H54 (cell line): ENCODE measurements at places on chromosomes 1 and 21.

- DNase-seq, result no peak
Measured at GRCh38 chr1:228996281-228996680, 261.0 kb downstream of the RHOU start.

DNA sequence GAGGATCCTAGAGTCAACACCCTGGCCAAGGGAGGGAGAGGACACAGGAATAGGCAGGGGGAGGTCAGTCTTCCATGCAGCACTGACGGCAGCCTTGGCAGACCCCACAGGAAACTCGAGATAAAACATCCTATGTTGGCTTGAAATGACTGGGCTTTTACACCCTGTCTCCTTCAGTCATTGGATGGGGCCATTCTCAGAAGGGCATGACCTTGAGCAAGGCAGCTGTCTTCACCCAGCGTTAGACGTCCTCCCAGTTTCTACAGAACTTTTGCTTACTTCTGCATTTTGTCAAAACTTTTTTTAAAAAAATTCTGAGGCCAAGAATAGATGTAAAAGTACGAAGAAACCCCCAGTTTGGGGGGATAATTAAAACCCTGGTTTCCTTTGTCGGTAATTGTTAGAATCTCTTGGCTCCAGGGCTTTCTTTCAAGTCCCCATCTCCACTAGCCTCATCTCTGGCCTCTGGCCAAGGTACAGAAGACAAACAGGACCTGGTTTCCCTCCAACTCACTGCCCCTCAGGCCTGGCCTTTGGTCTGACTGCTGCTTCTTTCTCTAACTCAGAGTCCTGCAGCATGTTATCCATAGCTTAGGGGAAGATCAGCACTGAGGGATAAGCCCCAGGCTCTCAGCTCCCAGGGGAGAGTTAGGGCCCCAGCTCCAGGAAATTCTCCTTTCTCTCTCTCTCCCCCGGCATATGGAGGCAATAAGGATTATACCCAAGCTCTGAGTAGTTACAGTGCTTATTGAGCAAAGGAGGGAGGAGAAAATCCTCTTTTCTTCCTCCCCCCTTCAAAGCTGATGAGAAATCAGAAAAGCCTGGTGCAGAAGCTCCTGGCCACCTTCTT, 51.6 kb upstream of the KCND3 start:
- no peak for DNase-seq

DNA sequence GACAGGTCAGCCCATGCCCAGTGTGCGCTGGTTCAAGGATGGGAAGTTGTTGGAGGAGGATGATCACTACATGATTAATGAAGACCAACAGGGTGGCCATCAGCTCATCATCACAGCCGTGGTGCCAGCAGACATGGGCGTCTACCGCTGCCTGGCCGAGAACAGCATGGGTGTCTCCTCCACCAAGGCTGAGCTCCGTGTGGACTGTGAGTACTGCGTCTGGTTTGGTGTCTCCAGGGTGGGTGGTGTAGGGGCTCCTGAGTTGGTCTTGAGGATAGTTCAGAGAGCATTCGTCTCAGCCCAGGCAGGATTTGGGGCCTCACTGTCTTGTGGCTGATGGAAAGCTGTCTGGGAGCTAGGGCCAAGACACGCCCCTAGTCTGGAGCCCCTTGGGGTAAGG, 83.2 kb downstream of the TRIM11 start:
- DNase-seq, result no peak

DNA sequence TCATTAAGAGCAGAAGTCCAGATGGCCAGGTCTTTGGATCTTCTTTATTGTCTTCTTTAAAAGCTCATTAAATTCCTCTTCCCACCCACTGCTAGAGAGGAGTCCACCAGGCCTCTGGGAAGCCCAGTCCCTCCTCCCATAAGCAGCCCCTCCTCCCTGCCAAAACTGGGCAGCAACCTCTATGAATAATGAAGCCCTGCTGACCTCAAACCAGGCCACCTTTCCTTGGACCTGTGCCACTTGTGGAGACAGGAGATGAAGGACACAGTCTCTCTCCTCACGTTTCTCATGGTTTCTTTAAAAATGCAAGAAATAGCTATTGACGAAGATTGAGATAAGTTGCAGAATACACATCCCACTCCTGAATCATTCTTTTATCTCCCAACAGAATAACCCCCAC, 112.8 kb downstream of the EDEM3 start:
- no peak for DNase-seq

- DNase-seq, result no peak
Measured at GRCh38 chr1:176989023-176989422, 175.5 kb downstream of the ASTN1 start.

GRCh38 chr1:53348486-53349368, 20.9 kb upstream of the LRP8 start:
- no peak for DNase-seq

DNA sequence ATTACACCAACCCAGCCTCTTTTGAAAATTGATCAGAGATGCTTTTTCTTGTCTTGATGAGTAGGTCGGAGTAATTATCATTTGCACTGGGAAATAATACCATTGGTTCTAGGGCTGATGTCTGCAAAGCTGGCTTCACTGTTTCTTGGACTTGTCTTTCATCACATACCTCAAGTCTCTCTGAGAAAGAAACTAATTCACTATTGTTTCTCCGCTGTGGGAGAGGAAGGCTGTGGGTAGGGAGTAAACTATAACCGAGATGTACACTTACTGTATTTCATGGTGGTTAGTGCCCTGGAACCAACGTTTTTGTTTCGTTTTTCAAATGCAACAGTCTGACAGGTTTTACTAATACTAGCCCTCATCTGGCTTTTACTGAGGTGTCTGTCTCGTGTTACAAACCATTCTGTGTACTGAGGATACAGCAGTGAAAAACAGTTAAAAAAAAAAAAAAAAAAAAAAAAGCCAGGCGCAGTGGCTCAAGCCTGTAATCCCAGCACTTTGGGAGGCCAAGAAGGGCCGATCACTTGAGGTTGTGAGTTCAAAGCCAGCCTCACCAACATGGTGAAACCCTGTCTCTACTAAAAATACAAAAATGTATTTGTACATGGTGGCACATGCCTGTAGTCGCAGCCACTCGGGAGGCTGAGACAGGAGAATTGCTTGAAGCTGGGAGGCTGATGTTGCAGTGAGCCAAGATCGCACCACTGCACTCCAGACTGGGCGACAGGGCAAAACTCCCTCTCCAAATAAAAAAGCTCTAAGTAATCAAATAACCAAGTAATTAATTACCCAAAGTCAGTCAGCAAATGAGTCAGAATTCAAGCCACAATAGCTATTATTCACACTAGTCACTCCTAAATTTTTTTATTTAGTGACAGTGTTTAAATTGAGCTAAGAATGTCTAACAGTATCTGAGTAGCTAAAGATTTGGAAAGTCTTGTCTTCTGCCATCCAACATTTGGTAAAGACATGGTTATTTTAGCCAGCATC, 23.3 kb downstream of the TOMM20 start:
- no peak for DNase-seq

GRCh38 chr1:36351227-36351977, 28.0 kb upstream of the EVA1B start:
- DNase-seq, result peak; percentile 75

DNA sequence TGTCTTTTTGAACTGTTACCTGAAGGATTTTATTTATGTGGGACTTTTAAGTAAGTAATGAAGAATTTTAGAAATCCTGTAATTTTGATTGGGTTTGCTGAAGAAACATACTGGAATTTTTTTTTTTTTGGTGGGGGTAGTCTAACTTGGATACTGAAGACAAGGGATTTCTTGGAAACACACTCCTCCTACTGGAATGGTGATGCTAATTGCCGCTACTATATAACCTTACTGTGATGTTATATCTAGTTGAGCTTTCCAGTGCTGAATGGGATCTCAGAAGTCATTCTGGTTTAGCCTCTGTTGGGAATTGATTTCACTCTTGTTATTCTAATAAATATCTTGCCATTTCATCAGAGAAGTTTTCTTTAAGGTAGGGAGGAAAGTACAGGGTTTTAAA, 8.4 kb downstream of the PPP2R5A start:
- DNase-seq, result no peak

GRCh38 chr1:28582248-28582615, 9.8 kb upstream of the RAB42 start:
- no peak for DNase-seq

DNA sequence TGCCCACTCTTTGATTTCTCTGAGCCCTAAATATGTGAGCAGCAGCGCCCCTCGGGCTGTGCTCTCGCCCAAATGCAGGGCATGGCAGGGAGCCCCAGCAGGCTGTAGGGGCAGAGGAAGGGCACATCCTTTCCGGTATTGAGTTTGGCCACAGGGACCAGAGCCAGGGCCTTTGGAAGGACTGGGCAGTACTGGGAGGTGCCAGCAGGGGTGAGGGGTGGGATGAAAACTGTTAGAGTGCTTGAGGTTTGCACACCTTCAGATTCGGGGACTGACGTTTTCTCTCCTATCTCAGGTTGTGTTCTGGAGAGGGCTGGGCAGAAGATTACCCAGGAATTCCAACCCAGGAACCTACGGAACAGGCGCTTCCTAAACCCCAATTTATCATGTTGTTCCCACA, 2.2 kb upstream of the ATP1A2 start:
- DNase-seq, result no peak

- no peak for DNase-seq
Measured at GRCh38 chr1:156901966-156902915, 8.7 kb downstream of the PEAR1 start.

GRCh38 chr1:209657140-209657879, 5.1 kb upstream of the LAMB3 start:
- DNase-seq, result peak; percentile 81

GRCh38 chr1:205842229-205842628, 7.7 kb downstream of the PM20D1 start:
- DNase-seq, result no peak

DNA sequence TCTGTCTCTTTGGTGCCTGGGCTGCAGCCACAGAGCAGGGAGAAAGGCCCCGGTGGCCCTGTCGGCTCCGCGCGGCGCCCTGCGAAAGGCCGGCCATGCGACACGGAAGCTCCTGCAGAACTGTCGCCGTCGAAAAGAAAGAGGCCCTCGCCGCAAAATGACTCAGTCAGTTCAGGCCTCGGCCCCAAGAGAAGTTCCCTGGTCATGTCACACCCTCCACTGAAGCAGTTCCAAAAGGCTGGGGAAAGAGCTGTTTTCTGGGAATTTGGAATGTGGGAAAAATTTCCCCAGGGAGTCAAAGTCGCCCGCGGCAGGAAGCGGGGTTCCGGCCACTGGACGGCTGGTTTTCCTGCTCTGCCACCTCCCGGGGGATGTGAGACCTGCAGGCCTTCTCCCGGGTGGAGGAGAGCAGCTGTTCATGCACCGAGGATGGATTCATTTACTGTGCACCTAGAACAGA, 115.8 kb upstream of the ZNF678 start:
- DNase-seq, result no peak

- no peak for DNase-seq
Measured at GRCh38 chr21:32994305-32994704, 31.4 kb upstream of the OLIG2 start.

DNA sequence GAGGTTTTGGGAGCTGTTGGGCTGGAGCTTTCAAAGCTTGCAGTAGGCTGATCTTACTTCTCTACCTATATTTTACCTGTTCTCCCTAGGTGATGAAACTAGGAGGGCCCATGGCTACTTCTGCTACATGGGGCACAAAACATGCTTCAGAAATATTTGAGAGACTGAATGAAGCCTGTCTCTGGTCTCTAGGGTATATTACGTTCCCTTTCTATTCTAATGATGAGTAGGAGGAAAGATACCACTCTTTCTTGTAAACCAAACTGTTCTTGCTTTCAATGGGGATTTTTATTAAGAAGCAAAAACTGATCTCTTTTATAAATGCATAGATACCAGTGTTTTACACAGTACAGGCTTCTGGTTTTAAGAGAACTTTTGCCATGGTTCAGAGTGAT, 103.1 kb downstream of the GALNT2 start:
- DNase-seq, result no peak

GRCh38 chr1:236052232-236052993, 12.5 kb downstream of the NID1 start:
- DNase-seq, result no peak

GRCh38 chr1:214397497-214397896, 116.5 kb downstream of the SMYD2 start:
- no peak for DNase-seq

DNA sequence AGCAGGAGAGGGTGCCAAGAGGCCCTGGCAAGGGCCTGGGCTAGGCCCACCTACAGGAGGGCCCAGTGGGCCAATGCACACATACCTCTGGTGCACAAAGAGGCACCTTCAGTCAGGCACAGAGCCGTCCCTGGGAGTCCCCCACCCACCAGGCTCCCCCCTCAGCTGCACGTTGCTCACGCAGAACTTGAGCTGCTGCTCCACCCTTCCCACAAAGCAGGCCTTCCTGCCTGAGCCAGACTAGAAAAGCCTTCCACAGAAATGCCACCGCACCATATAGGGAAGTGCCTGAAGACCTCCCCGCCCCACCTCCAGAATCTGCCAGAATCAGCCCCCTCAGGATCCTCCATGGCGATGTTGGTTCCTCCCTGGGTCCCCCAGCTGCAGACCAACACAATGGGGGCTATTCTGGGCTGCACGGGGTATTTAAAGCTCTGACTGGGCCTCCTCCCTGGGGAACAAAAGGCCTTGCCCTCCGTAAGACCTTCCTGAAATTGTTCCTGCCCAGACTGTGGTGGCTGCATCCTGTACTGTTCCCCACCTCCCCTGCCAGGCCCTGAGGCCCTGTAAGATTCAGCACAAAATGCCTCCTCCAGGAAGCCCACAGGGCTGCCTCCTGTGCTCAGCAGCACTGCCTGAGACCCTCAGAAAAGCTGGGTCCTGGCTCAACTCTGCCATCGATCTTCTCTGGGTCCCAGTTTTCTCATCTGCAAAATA, 27.2 kb downstream of the HSPG2 start:
- DNase-seq, result no peak
